Smooth muscle cell of the umbilical artery (primary cell): ENCODE measurements at places on chromosomes 12 and 14. TPM values are rescaled to one million over a fixed set of nuclear protein-coding genes. Genes with fewer than 3 reads are reported as not detected.

The FERMT2 gene
- 143 and 184 TPM in 2 replicates for total RNA-seq

The TMEM229B gene
- 1.8 and 2.4 TPM in 2 replicates for total RNA-seq

The LTB4R gene
- total RNA-seq, result 0.59 and 0.78 TPM in 2 replicates

The SIX4 gene
- total RNA-seq, result 5.3 and 12.3 TPM in 2 replicates

The SRGAP1 gene
- 6.2 and 28.0 TPM in 2 replicates for total RNA-seq

The RIMBP2 gene
- total RNA-seq, result not detected in 2 replicates

The FOXA1 gene
- total RNA-seq, result 1.1 TPM in 1 of 2 replicates, not detected in the other

The TXNDC16 gene
- 0.88 and 1.5 TPM in 2 replicates for total RNA-seq

The FOXN4 gene
- total RNA-seq, result not detected in 2 replicates

The SMAGP gene
- total RNA-seq, result 4.2 and 20.0 TPM in 2 replicates

The CPM gene
- 3.0 and 5.9 TPM in 2 replicates for total RNA-seq

The SOAT2 gene
- total RNA-seq, result not detected in 2 replicates

The RNF212B gene
- total RNA-seq, result not detected in 2 replicates

The C12orf54 gene
- not detected in 2 replicates for total RNA-seq

The GYS2 gene
- not detected in 2 replicates for total RNA-seq

The ZCRB1 gene
- total RNA-seq, result 19.6 and 24.2 TPM in 2 replicates

The RND1 gene
- 0.09 and 0.59 TPM in 2 replicates for total RNA-seq

The HOXC13 gene
- total RNA-seq, result not detected in 2 replicates

The LYZ gene
- not detected in 2 replicates for total RNA-seq

The BHLHE41 gene
- 16.0 and 27.8 TPM in 2 replicates for total RNA-seq

The PLCZ1 gene
- 0.18 TPM in 1 of 2 replicates, not detected in the other for total RNA-seq

The PRR13 gene
- 20.2 and 23.7 TPM in 2 replicates for total RNA-seq

The SIX6 gene
- not detected in 2 replicates for total RNA-seq

The ASIC1 gene
- 2.7 and 4.8 TPM in 2 replicates for total RNA-seq

The TEX52 gene
- total RNA-seq, result not detected in 2 replicates

The LRIG3 gene
- 9.4 and 41.0 TPM in 2 replicates for total RNA-seq

The NRXN3 gene
- total RNA-seq, result 3.3 and 7.9 TPM in 2 replicates

The SYCP3 gene
- 0.30 and 0.32 TPM in 2 replicates for total RNA-seq

The ADCY4 gene
- total RNA-seq, result 0.59 and 0.97 TPM in 2 replicates

The PKP2 gene
- total RNA-seq, result 3.4 and 20.5 TPM in 2 replicates

The NELL2 gene
- 1.5 TPM in 1 of 2 replicates, not detected in the other for total RNA-seq

The MMP19 gene
- total RNA-seq, result 5.6 and 7.4 TPM in 2 replicates

The CLEC6A gene
- not detected in 2 replicates for total RNA-seq

The CIDEB gene
- total RNA-seq, result 0.59 and 0.69 TPM in 2 replicates

The ABHD4 gene
- 24.6 and 29.4 TPM in 2 replicates for total RNA-seq

The POTEG gene
- not detected in 2 replicates for total RNA-seq

The GPR84 gene
- 0.05 TPM in 1 of 2 replicates, not detected in the other for total RNA-seq

The COL2A1 gene
- 0.18 TPM in 1 of 2 replicates, not detected in the other for total RNA-seq

The IFNG-AS1 gene
- total RNA-seq, result not detected in 2 replicates

The PLEKHD1 gene
- not detected in 2 replicates for total RNA-seq

The TEAD4 gene
- 3.6 and 6.8 TPM in 2 replicates for total RNA-seq

The P2RX2 gene
- not detected in 2 replicates for total RNA-seq

The IAPP gene
- total RNA-seq, result not detected in 2 replicates

The CCDC198 gene
- 0.32 TPM in 1 of 2 replicates, not detected in the other for total RNA-seq

The ASCL1 gene
- not detected in 2 replicates for total RNA-seq

The SNRPF gene
- 7.4 and 7.7 TPM in 2 replicates for total RNA-seq

The STAC3 gene
- not detected in 2 replicates for total RNA-seq

The CCDC184 gene
- total RNA-seq, result 0.89 and 1.6 TPM in 2 replicates

The CD27 gene
- total RNA-seq, result not detected in 2 replicates

The TGM1 gene
- 0.74 and 2.1 TPM in 2 replicates for total RNA-seq

The CEBPE gene
- total RNA-seq, result not detected in 2 replicates

The AKAP5 gene
- total RNA-seq, result 3.6 and 10.7 TPM in 2 replicates

The LRTM2 gene
- not detected in 2 replicates for total RNA-seq

The GON7 gene
- total RNA-seq, result 8.3 and 9.7 TPM in 2 replicates

The ENDOU gene
- under 0.01 and 0.14 TPM in 2 replicates for total RNA-seq
